Stimulated activated naive CD8-positive, alpha-beta T cell treated with anti-CD3 and anti-CD28 coated beads, Interleukin-15, amount 100 ng/mL, for 72 hours (primary cell): ENCODE measurements at places on chromosomes 5 and 9.

DNA sequence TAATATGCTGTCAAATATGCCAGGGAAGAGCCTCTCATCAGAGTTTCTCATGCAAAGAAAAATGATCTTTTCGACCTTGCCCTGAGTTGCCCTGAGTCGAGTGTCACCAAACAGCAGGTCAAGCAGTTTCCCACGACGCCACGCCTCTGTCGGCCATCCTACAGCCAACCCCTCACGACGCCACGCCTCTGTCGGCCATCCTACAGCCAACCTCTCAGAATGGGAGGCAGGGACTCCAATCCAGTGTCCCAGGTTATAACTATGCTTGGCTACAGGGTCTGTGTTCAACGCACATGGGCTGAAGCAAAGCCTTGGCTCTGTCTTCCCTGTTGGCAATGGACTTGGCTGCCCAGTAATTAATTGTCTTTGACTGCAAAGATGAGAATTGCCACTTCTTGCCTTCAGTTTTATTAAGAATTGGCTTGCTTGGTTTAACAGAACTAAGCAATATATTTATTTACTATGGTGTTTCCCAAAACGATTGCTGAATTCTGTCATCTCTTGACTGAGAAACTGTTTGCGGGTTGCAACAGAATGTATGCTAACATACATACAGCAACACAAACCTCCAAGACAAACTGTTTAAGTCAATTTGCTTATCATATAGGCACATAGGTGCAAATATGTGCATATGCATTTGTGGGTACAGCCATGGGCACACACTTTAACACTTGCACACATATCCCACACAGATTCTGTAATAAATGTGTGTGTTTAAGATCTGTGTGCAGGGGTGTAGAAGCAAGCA is 352.9 kb downstream of the GLIS3 start:
- DNase-seq, result no peak

DNA sequence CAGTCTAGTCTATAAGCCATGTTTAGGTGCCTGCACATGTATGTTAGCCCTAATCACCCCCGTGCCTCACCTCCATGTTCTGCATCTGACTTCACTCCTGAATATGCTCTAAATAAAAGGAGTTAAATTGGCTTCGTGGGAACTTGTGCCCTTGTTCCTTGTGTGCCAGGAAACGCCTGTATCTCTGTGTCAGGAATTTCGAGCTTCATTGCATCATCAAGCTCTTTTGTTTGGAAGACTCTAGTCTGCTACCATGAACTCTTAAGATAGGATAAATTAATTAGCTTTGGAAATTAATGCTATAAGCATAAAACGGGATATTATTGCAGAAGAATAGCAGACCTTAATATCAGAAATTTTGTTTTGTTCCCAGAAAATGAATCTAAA is 99.2 kb downstream of the ADCY2 start:
- DNase-seq, result no peak

DNA sequence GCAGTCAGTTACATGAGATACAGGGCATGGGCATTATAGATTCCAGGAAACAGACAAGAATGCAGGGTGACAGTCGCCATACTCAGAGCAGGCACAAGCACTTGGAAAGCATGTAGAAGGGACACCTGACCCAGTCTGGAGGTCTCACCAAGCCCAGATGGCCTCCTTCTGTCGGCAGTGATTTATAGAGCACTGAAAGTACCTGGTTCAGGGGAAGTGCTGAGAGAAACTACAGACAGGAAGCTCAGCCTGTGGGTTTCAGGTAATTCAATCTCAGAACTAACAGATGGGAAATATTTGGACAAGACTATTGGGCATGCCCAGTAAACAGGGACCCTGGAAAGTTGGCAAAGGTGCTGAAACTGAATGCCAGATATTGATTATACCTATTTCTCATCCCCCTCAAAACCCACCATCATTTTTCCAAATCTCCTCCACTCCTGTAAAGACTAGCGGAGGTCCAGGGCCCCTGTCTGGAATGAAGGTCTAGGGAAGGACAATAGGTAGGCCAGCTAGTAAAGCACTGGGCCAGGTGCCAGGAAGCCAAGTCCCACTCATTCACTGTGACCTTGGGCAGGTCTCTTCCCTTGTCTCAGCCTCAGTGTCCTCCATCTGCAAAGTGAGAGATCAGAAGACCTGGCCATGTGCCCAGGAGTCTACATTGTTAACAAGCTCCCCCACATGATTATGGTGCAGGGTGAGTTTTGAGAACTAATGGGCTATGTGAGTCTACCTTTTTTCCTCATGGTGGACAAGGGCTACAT is 26.9 kb downstream of the KLHL3 start:
- no peak for DNase-seq

DNA sequence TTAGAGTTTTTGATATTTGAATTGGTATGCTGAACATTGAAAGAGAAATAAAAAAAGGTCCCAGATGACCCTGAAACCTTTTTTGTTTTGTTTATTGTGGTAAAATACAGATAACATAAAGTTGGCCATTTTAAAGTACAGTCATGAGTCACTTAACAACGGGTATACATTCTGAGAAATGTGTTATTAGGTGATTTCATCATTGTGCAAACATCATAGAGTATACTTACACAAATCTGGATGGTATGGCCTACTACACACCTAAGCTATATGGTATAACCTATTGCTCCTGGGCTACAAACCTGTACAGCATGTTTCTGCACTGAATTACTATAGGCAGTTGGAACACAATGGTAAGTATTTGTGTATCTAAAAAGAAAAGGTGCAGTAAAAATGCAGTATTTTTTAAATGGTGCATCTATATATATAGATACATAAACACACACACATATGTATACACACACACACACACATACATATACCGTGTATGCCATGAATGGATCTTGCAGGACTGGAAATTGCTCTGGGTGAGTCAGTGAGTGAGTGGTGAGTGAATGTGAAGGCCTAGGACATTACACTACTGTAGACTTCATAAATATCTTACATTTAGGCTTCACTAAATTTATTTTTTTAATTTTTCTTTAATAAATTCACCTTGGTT is 31.0 kb downstream of the TTC1 start:
- no peak for DNase-seq
